CD4-positive, alpha-beta T cell treated with Interferon alpha-2 for 1 hour (primary cell): ENCODE measurements at places on chromosomes 3 and 15.
A peak's percentile ranks its signal among the peaks of the same experiment; 100 is the strongest.

- no peak for DNase-seq
Measured at GRCh38 chr3:37554364-37554763, 307.3 kb upstream of the CTDSPL start.

DNA sequence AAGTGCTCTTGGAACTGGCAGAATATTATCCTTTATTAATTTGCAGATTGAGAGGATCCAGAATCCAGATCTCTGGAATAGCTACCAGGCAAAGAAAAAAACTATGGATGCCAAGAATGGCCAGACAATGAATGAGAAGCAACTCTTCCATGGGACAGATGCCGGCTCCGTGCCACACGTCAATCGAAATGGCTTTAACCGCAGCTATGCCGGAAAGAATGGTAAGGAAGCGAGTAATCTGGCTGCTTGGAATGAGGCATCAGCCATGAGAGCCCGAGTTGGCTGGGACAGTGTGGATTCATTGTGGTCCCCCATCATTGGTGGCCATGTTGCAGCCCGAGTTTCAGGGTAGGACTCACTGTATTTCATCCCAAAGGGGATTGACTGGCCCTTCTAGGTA lies 47.1 kb downstream of the PARP14 start:
- DNase-seq = no peak

DNA sequence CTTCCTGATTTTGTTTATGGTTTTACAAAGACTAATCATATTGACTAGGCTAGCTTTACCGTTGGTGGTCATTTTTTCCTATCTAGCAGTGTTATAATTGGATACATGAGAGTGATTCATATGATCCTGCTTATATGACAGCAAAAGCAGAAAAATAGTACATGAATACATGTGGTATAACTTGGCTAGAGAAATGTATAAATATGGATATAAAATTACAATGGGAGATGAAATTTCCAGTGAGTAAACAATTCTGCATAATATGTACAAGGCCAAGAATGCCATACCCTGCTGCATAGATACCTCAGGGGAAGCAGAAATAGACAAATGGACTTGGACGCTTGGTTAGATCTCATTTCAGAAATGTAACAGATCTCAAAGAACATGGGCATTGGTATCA lies 103.1 kb downstream of the DTWD1 start:
- no peak for DNase-seq

DNA sequence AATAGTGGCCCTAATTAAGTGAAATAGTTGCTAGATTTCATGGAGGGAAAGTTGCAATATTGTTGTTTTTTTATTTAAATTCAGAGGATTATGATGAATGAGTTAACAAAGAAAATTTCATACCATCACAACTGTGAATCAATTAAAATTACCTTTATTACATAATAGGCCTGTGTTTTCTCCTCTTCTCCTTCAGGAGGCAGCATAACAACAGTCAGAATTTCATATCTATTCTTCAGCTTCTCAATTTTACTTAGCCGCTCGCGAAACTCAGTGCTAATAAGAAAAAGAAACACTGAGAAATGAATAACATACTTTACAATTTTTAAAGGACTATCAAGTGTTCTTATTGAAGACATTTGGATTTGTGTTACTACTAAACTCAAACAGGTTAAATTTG lies 29.4 kb downstream of the TTC14 start:
- DNase-seq = no peak

DNA sequence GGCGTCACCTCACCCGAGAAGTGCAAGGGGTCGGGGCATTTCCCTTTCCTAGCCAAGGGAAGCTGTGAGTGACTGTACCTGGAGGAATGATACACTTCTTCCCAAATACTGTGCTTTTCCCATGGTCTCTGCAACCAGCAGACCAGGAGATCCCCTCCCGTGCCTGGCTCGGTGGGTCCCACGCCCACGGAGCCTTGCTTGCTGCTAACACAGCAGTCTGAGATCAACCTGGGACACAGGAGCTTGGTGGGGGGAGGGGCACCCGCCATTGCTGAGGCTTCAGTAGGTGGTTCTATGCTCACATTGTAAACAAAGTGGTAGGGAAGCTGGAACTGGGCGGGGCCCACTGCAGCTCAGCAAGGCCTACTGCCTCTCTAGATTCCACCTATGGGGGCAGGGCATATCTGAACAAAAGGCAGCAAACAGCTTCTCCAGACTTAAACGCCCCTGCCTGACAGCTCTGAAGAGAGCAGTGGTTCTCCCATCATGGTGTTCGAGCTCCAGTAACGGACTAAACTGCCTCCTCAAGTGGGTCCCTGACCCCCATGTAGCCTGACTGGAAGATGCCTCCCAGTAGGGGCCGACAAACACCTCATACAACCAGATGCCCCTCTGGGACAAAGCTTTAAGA lies 31.4 kb upstream of the ABHD5 start:
- DNase-seq = no peak

DNA sequence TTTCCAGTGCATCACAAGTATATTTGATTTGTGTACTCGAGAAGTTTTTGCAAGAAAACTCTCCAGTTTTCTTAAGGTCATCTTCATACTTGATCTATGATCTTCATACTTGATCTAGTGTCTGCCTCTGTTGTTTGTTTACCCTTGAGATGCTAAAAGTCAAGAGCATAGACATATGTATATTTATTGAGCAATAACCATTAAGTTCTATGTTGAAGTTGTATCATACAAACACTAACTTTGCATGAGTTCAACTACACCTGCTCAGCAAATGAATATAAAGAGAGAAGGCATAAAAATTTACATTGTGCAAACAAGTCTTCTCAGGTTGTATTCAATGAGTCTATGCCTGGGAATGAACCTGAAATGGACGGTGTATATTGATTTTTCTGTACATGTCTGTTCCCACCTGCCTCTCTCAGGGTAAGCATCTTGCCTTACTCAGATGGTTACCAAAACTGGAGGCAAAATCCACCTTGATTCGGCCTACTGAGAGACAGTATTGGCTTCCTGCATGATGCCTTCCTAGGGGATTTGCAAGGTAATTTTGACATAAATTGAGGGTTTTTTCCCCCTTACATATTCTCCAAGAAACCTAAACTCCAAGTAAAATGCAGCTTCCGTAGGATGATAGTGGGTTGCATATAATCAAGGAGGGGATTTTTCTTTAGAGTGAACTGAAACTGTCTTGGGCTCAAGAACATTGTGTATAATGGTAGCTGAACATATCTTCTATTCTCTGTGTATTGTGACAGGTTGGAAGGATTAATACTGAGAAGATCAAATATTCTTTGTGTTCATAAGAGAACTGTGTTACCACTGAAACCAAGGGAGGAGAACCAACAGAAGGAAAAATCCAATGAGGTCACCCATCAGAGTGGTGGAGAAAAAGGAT lies 110.4 kb downstream of the FILIP1L start:
- no peak for DNase-seq

GRCh38 chr3:16329036-16329825 lies 64.2 kb downstream of the OXNAD1 start:
- DNase-seq = no peak

- DNase-seq = no peak
Measured at GRCh38 chr3:135087782-135088181, 292.7 kb downstream of the EPHB1 start.

DNA sequence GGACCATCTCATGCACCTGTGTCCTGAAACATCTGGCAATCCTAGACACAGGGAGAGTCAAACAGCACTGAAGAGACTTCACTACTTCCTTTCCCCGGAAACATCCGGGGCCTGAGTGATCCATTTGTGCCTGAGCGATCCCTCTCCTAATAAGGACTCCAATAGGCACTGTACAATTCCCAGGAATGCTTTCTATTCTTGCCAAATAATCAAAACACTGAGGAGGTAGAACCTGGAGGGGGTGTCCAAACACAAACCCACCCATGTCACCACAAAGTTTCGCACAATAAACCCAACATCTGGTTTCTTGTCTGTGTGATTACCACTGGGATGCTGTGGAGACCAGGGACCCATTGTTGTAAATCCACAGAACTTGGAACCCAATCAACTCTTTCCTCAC lies 205.0 kb downstream of the OPA1 start:
- no peak for DNase-seq

- no peak for DNase-seq
Measured at GRCh38 chr3:46272028-46272451, 29.8 kb downstream of the CCR3 start.

DNA sequence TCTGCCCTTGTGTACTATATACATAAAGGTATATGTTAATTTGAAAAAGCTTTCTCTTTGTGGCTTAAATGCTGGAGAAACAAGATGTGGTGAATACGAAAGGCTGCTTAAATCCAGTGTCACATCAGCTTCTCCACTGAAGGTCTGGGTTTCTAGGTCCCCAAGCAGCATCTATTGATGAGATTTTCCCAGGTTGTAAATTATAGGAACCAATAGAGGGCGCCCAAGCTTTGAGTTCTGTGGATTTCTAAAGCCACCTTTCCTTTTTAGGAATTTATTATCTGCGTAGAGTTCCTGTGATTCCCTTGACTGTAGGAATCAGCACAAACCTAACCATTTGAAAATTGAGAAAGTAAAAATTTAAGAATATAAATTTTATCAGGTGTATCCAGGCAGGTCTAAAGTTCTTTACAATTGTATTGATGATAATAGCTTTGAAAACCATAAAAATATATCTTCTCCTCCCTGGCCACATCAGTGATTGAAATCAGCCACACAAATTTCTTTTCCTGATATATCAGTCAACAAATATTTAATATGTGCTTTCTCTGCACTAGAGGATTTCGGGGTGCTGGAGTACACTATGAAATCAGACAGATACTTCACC lies 88.3 kb upstream of the ADAMTSL3 start:
- DNase-seq = no peak

DNA sequence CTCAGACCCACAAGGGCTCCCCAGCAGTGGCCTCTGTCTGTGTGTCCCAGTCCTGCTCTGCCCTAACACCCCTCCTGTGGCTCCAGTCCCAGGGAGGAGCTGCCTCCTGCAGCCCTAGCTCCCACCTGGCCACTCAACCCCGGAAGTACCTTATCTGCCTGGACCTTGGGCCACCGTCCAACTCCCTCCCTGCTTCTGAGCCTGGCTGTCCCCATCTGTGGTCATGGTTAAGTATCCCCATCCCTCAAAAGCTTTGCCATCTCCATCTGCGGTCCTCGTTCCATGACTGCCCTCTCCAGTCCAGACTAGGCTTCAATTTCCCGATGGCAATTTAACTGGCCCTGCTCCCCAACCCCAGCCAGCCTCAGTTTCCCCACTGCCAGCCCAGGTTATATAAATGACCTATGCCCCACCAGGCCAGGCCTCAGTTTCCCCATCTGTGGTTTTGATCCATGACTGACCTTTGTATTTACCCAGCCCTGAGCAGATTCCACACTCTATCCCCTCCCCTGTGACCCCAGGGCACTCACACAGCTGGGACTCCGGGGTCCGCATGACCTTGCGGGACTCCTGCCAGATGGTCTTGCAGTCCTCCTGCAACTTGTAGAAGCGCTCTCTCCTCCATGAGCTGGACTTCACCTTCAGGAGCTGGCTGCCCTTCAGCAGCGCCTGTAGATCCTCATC lies 9.6 kb downstream of the PLCD1 start:
- DNase-seq = no peak

DNA sequence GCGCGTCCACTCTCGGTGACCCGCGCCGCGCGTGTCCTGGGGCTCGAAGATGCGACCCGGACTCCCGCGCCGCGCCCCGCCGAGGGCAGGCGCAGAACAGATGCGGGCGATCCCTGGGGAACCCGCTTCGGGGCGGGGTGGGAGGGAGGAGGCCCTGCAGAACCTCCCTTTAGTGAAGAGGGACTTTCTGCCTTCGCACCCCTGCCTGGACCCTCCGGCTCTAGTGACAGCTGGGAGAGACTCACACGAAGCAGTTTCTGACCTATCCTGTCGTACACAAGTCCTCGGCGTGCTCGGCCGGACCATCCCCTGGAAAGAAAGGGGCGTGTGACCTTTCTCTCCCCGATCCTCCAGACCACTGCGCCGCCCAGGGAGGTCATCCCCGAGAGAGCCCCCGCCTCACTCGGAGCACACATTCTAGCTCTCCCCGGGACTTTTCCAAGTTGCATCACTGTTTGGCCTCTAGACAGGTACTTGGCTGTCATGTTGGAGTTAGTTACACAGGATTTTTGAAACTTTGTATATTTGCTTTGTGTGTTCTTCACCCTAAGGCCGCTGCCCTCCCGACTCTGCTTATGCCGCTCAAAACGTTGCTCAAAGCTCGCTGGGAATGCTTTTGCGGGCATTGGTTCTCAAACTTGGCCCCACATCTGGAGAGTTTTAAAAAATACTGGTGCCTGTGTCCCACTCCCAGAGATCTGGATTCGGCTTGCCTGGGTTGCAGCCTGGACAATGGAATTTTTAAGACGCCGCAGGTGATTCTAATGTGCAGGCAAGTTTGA lies 582 bp downstream of the CGNL1 start:
- DNase-seq = no peak

GRCh38 chr3:20999661-21000060 lies 751.3 kb downstream of the ZNF385D start:
- no peak for DNase-seq

DNA sequence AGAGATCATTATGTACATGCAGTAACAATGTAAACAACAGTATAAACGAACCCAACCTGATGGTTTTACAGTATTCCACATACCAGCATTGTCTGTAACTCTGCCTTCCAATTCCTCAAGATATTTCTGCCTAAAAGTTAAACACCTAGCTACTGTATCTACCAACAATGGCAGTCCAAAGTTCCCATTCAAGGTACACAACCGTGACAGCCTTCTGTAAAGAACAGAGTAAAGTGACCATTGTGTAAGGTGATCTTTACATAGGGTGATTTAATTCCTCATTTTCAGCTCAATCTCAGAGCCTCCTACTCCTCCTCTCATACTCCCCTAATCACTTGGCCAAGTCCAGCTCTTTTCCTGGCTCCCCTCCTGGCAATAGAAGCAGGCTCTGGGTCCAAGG lies 10.4 kb downstream of the SECISBP2L start:
- no peak for DNase-seq

DNA sequence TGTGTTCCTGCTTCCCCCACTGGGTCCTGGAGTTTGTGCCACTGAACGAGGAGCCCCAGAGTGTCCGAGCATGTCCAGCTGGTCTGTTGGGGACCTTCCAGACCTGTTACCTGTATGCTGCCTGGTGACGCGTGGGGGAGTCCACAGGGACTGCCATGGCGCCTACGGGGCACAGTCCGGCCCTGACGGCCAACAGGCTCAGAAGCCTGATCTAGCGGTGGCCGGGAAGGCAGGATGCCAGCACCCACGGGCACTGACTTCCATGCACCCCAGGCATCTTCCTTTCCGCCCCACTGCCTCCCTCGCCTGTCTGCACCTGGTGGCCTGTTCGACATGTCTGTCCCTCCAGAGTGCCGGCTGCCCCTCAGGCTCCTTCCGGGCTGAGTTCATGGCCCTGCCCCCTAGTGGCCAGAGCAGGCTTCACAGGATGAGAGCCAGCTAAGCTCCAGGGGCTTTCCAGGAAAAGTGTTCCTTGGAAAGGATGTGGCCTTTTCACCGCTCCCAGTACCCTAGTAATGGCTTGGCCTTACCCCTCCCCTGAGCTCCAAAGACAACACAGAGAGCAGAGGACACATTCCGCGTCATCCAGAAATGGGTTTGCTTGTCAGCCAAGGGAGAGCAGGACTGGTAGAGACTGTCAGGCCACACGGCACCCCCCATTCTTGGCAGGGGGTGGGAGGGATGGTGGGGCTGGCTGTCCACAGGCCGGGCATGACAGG lies 35.7 kb downstream of the NGRN start:
- DNase-seq = peak; percentile 41

GRCh38 chr3:126887686-126888085 lies 95.2 kb upstream of the PLXNA1 start:
- DNase-seq = no peak
